ENCODE measurements at places on chromosomes 2 and 18.

GRCh38 chr18:46583711-46584110 lies 73.3 kb downstream of the LOXHD1 start:
- DNase-seq = no peak

DNA sequence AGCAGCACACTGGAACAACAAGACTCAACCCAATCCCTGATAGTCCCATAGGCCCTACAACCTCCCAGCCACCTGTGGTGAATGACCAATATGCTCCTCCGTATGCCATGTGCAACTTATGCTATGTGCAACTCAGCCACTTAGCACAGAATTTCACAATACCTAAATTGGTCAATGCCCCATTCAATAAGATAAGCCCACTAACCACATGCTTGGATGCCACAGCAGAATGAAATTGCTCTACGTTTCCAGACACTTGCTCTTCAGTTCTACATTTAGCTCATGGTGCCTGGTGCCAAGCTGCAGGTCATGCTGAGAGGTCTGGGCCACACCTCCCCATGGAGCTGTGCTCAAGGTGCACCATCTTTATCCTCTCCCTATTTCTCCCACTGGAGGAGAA lies 159.8 kb downstream of the EN1 start:
- DNase-seq = no peak

GRCh38 chr2:7649461-7650228 lies 732.4 kb downstream of the RNF144A start:
- DNase-seq = no peak

DNA sequence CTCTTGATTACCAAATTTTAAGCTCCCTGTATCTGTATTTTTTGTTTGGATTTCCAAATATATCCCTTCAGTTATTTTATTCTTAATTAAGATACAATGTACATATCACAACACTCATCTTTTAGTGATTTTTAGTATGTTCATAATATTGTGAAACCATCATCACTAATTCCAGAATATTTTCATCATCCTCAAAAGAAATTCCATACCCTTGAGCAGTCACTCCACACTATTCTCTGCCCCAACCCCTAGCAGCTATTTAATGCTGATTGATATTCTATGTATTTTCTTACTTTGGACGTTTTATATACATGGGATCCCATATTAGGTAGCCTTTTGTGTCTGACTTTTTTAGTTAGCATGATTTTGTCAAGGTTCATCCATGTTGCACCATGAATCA lies 127.4 kb upstream of the SLC8A1 start:
- no peak for DNase-seq

- no peak for DNase-seq
These were observed 383.2 kb downstream of the SOCS6 start for GRCh38 chr18:70671889-70672565.

GRCh38 chr18:77754475-77755044 lies 504.9 kb downstream of the GALR1 start:
- DNase-seq = no peak

DNA sequence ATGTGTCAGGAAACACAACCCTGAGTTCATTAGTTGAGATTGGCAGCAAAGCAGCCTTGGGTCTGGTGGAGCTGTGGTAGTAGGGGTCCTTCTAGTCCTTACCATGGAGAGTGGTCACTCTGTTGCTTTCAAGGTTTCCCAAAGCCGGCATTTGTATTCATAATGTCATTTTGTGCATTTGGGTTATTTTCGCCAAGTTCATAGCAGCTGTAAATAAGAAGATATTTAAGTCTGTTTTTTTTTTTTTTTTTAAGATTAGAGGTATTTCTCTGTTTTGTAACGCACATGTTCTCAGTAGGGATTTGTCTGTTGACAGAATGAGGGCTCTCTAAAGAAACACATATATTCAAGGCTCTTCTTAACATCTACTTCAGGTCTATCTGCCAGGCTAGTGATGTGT lies 114.1 kb downstream of the PRPF40A start:
- DNase-seq = no peak

DNA sequence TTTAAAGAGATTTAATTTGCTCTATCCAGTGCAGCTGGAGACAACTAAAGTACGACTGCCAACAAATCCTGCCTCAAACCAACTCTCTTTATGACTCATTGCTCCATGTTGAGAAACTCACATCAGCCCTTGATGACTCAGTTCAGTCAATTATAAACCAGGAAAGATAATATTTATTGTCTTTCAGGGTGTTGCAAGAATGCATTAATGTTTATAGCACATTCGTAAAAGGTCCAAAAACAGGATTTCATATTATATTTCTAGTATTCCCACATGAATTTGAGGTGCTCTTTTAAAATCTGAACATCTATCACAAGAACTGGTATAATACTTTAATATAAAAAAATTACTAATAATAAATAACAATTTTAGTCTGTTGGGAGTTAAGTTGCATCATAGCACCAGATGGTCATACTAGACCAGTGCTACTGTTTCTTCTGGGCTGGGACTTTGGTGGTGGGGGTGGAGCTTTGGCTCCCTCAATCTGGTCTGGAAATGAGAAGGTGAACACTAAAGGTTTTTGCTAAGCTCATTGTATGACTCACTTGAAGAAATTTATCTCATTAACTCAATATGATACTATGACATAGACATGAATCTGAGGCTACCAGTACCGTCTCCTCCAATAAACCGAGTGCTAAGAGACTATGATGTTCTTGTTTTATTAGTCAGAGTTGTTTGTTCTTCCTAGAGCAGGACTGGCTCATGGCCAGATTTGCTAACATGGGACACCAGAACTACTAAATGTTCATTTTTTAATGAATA lies 26.6 kb upstream of the MAP3K20 start:
- DNase-seq = peak; percentile 90

DNA sequence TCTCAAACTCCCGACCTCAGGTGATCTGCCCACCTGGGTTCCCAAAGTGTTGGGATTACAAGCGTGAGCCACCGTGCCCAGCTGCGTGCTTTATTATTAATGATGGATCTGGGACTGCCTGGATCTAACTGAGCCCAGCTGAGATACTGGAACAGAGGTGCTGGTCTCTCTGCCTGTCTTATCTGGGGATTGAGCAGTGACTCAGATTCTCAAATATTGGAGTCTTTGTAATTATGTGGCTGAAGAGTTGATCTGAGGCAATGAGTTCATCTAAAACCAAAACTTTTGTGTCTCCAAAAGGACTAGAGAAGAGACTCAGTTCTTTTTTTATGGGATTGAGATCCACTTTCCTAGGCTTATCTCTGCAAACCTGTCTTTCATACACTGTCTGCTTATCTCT lies 16.3 kb downstream of the PLEKHB2 start:
- DNase-seq = no peak

- no peak for DNase-seq
These were observed 164.4 kb upstream of the KLHL29 start for GRCh38 chr2:23220513-23221094.

DNA sequence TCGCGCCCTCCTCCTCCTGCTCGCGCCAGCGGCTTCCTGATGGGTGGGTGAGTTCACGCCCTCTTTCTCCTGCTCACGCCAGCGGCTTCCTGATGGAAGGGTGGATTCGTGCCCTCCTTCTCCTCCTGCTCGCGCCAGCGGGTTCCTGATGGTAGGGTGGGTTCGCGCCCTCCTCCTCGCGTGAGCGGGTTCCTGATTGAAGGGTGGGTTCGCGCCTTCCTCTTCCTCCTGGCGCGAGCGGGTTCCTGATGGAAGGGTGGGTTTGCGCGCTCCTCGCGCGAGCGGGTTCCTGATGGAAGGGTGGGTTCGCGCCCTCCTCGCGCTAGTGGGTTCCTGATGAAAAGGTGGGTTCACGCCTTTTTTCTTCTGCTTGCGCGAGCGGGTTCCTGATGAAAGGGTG lies 62.0 kb upstream of the MGAT5 start:
- no peak for DNase-seq

All from AG04449 (cell line).